Jurkat, Clone E6-1 (cell line): ENCODE measurements at places on chromosomes 4 and X.

DNA sequence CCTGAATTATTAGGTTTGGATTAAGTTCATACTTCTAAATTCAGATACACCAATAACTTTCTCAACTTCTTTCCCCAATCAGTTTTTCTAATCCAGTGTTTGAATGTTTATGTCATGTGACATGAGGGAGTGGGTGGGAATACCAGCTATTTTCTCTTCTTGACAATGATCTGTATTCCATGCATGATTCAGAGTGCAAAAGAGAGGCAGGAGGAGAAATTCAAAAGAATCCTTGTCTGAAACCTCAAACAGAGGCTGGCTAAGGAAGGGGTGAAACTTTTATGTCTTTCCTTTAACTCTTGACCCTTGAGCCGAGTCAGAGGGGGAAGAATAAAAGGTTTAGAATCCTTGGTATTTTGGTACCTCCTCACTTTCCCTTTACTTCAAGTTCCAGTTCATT is 544.7 kb downstream of the SPRY1 start:
- DNase-seq: no peak

- DNase-seq: no peak
Measured at GRCh38 chr4:76977113-76977512, 27.6 kb downstream of the SEPTIN11 start.

DNA sequence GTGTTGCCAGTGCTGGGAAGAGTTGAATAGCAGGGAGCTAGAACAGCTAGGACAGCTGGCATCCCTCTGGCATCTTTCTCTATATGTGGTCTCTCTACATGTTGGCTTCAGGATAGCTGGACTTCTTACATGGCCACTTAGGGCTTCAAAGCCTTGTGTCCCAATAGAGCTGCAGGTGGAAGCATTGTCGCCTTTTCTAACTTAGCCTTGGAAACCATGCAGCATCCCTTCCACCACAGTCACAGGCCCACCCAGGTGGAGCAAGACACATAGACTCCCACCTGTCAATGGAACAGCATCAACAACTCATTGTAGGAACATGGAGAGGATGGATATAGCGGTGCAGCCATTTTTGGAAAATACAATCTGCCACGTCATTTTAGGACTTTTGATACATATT is 149.0 kb downstream of the AASDH start:
- DNase-seq: no peak

GRCh38 chr4:168920441-168921065 is 89.5 kb downstream of the CBR4 start:
- DNase-seq: no peak

- no peak for DNase-seq
Measured at GRCh38 chrX:10612215-10612614, 8.2 kb downstream of the MID1 start.

GRCh38 chrX:53088136-53088974 is 5.6 kb upstream of the KANTR start:
- DNase-seq: no peak

- no peak for DNase-seq
Measured at GRCh38 chr4:86557526-86557925, 36.6 kb upstream of the PTPN13 start.

- no peak for DNase-seq
Measured at GRCh38 chr4:102553982-102554381, 52.8 kb downstream of the NFKB1 start.

- no peak for DNase-seq
Measured at GRCh38 chr4:16066586-16067128, 17.2 kb downstream of the PROM1 start.

GRCh38 chrX:150063674-150064073 is 125.4 kb upstream of the EOLA2 start:
- DNase-seq: no peak

DNA sequence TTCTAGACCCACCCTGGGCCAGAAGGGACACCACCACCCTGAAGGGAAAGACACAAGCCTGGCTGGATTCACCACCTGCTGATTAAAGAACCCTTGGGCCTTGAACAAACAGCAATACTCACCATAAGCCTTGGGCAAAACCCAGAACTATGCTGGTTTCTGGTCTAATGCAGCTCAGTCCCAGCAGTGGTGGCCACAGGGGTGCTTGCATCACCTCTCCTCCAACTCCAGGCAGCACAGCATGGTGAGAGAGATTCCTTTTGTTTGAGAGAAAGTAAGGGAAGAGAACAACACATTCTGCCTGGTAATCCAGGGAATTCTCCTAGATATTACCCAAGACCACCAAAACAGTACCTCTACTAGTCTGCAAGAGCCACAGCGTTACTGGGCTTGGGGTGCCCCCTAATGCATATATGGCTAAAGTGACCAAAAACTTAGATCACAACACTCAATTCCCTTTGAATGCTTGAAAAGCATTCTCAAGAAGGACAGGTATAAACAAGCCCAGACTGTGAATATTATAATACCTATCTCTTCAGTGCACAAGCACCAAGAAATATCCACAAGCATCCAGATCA is 25.7 kb downstream of the RNF128 start:
- DNase-seq: no peak

GRCh38 chrX:14309431-14309830 is 219.9 kb upstream of the GLRA2 start:
- DNase-seq: no peak

GRCh38 chr4:48340276-48340964 is 909 bp upstream of the SLAIN2 start:
- DNase-seq: peak; percentile 9

DNA sequence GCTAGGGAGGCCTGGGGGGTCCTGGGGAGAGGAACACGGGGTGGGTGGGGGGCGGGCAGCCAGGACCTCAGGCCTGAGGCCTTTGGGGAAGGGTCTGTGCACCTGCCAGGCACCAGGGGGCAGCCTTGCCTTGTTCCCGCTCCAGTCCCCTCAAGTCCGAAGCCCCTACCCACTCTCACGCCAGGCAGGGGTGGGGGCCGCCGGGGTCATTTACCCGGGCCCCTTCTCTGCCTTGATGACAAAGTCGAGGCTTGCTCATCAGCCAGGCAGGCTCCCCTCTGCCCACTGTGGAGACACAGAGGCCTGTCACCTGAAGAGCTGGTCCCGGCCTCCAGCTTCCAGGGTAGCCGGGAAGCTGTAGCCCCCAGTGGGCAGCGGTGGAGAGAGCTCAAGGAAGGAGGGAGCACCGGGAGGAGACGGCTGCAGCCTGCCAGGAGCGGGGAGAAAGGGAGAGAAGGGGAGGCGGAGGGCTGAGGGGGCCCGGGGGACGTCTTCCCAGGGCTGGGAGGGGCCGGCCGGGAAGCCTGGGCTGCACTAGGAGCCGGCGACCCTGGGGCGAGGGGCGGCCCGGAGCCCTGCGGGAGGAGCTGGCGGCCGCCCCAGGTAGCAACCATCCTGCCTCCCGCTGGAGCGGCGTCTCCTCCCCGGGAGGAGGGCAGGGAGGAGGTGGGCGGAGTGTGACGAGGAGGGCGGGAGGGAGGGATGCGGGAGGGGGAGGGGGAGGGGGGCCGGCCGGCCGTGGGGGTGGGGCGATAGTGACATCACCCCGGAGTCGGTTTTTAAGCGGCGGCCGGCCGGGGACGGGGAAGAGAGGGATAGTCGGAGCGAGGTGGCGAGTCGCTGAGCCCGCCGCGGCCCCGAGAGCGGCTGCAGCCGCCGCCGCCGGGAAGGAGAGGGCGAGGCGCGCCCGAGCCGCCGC is at the start of gene SLC6A8:
SLC6A8 (plus strand) TSS at position 806 of the 919 bp plus-strand sequence. CDS start 649 bp downstream, outside the sequence.
- no peak for DNase-seq

GRCh38 chr4:159495515-159496236 is 392.8 kb downstream of the RAPGEF2 start:
- no peak for DNase-seq

- peak; percentile 4 for DNase-seq
Measured at GRCh38 chr4:128483816-128484215, 196.2 kb upstream of the PGRMC2 start.

GRCh38 chrX:111662292-111662691 is 18.7 kb upstream of the ALG13 start:
- DNase-seq: no peak

GRCh38 chr4:154911097-154911496 is 130.0 kb downstream of the RBM46 start:
- no peak for DNase-seq
